NCI-H1436 treated with DMSO at 0.1 percent for 48 hours (cell line): ENCODE measurements at places on chromosomes 2 and 18.

DNA sequence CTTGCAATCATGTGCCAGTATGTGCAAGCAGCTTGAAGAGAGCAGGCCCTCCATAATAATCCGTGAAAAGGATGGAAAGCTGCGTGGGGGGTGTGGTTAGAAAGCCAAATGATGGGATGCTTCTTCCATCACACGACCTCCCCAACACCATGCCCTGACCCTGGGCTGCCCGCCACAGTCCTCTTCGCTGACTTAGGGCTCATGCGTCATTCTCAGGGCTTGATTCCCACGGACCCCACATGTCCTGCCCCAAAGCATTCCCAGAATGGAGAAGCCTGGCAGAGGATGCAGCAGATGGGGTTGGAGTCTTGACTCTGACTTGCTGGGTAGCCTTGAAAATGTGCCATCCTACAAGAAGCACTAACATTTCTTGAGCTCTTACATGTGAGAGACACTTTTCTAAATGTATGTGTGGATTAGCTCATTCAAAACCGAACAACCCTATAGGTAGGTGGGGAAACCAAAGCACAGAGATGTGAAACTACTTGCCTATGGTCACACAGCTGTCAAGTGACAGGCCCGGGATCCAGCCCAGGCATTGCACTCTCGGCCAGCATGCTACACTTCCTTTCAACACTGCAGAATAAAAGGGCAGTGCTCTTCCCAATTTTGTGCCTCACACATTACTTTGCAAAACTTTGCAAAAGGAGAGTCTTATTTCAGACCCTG is 3.7 kb downstream of the TNS1 start:
- no peak for DNase-seq

DNA sequence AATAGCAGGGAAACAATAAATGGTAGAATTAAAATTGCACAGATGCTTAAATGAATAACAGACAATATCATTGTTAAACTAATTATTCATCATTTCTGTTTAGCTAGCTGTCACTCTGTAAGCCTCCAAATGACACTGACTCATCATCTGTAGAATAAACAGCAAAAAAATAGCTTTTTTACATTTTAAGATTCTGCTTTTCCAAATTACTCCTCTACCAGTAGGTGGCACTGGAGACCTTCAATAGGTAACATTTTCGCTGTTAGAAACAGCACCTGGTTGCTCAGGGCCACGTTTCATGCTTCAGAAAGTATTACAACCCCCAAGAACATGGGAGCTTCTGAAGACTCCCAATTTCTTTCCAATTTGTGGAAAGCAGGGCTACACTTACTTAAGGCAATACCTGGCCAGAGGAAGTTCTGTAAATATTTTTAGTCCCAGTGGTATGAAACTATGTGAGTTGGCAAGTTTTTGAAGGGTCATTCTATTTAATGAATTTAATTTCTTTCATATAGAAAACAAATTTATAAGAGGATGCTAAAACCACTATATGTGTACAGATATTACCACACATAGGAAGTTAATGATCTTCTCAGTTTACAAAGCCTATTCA is 45.4 kb downstream of the TTN start:
- DNase-seq = peak; percentile 7

- DNase-seq = no peak
Measured at GRCh38 chr2:45120546-45120945, 111.3 kb upstream of the SIX2 start.

- no peak for DNase-seq
Measured at GRCh38 chr2:205055251-205055650, 510.0 kb downstream of the PARD3B start.

GRCh38 chr2:7691961-7692656 is 774.9 kb downstream of the RNF144A start:
- no peak for DNase-seq
